ENCODE measurements at places on chromosomes 5 and 9.

GRCh38 chr5:108382784-108383330 lies 959 bp upstream of the FBXL17 start:
- no peak for DNase-seq

DNA sequence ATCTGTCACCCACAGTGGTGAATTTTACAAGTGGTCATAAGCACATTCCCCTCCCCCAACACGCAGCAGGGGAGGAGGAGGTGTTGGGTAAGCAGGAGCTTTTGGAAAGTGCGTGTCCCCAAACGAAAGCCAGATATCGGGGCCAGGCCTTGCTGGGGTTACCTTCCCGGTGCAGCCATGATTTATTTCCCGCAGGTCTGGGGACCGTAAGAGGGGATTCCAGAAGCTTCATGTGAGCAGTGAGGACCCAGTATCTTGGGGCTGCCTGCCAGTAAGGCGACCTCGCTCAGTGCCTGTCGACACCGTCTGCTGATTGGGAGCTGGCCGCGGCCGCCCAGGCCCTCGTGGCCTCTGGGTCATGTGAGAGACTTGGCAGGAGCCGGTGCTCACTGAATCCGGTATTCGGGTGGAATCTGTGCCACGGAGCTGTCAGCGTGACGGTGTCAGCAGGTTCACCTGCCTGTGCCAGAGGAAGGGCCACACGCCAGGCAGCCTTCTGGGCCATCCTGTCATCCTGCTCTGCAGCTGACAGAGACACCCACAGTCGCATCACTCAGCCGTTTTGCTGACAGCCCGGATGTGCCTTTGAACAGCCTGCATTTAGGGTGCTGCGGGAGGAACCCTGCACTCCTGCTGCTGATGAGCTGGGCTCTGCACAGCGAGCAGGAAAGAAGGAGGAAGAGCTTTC lies 37.3 kb downstream of the SEC61B start:
- no peak for DNase-seq

DNA sequence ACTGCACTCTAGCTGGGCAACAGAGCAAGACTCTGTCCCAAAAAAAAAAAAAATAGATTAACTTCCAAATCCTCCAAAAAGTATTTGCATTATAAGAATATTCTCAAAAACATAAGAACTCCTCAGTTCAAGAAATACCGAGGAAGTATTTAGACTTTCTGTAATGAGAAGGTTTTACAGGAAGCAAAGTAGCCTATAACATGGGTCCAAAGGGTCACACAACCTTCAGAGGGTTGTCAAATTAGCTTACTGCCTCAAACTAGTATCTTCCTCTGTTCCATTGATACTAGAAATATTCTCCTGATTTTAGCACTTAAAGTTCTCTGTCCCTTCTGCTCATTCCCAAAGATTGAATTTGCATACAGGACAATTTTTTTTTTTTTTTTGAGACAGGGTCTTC lies 121.9 kb downstream of the INVS start:
- no peak for DNase-seq

GRCh38 chr5:153745778-153746395 lies 255.4 kb downstream of the GRIA1 start:
- no peak for DNase-seq

- DNase-seq: no peak
Observed at GRCh38 chr9:26243029-26243697, 564.9 kb upstream of the TUSC1 start.

DNA sequence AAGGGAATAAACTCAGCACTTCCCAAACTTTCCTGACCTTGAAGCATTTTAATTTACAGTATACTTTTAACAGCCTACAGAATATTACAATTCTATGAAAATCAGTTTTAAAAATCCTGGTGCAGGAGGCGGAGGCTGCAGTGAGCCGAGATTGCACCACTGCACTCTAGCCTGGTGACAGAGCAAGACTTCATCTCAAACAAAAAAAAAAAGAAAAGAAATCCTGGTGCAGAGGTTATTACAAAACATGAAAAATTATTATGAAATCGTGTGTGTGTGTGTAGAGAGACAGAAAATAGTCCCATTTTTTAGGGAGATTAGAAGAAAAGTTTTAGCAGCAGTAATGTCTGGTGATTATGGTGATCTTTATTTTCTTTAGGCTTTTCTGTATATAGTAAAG lies 26.9 kb downstream of the GOLPH3 start:
- no peak for DNase-seq

All from stimulated activated CD8-positive, alpha-beta memory T cell treated with anti-CD3 and anti-CD28 coated beads, Interleukin-15, amount 100 ng/mL, for 48 hours (primary cell).